Naive thymus-derived CD8-positive, alpha-beta T cell (primary cell): ENCODE measurements at places on chromosomes 1 and 21.
A peak's percentile ranks its signal among the peaks of the same experiment; 100 is the strongest.

GRCh38 chr1:1401457-1402010, 2.4 kb upstream of the CCNL2 start:
- DNase-seq, result no peak

GRCh38 chr1:32900956-32901822, at the start of gene TMEM54:
TMEM54 (minus strand) TSS chr1:32901389; CDS start chr1:32901238, 151 bp downstream.
- DNase-seq, result no peak

GRCh38 chr1:228348708-228349467, 57.7 kb downstream of the TRIM11 start:
- peak; percentile 28 for DNase-seq

- peak; percentile 51 for DNase-seq
Observed at GRCh38 chr1:41919764-41920397, 1.2 kb upstream of the HIVEP3 start.

DNA sequence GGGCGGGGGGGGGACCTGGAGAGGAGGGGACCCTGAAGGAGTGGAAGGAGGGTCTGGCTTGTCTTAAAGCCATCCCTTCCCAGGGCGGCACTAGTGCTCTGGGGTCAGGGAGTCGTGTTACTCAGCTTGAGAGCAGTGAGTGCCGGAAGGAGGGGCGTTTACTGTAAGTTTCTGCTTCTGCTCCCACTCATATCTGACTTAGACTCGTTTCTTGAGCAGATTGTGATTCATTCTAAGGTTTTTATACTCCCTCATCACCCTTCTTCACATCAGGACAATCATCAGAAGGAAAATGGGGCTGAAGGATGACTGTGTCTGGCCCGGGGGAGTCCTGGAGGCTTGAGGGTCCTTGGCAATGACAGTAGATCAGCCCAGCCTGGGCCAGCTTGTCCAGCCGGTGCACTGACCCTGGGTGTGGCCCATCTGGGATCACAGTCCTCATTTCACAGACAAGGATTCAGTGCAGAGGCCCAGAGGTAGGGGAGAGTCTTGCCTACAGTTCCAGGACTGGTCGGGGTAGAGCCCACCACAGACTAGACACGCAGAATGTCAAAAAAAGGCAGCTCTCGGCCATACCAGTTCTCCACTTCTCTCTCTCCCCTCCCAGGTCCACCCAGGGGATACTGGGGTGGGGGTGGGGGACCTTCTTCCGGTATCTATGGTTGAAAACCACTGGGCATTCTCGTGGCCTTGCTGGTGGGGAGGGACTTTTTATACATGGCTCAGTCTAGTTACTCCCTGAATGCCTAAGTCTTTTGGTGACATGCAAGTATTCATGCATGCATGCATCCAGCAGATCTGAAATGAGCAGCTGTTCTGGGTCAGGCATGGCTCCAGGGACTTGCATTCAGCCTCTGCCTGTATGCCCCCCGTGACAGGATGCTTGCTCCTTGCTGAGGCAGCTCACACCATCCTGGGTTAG, 5.1 kb downstream of the TNFRSF8 start:
- no peak for DNase-seq

DNA sequence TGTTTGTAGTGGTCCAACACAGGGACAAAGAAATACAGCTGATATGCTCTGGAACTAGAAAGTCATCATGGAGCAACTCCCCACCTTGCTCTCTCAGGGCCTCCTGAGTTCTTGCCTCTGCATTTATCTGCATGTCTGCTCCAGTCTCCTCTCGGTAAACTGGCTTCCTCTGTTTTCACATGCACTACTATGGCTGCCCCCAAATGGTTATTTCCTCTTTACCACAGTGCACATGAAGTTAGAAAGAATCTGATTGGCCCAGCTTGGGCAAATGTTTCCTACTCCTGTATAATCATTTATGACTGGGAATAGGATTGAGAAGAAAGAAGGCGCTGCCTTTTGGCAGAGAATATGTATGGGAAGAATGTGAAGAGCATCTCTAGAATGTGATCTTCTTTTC, 16.5 kb upstream of the PSMB2 start:
- no peak for DNase-seq

- DNase-seq, result no peak
Observed at GRCh38 chr21:31668651-31669491, 9.4 kb downstream of the SOD1 start.

GRCh38 chr1:183287191-183287675, 101.2 kb downstream of the LAMC2 start:
- no peak for DNase-seq
